Kidney capillary endothelial cell (primary cell): ENCODE measurements at places on chromosomes 13 and 19.
A peak's percentile ranks its signal among the peaks of the same experiment; 100 is the strongest.

DNA sequence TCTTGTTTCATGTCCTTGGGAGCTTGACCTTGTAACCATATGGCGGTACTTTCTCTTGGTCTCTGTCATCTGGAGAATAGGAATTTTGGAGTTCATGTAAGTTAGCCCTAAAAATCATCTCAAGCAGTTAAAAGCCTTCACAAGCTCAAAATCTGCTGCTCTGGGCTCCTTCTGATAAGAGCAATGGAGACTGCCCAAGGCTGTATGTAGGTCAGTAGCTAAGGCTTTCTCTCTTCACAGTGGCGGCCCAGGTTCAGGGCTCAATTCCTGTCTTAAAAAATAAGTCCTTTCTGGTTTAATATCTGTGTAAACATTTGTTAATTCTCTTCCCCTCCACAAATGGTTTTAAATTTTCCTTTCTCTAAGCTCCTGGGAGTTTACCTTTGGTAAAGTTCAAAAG is 45.3 kb upstream of the ANKRD10 start:
- no peak for DNase-seq

DNA sequence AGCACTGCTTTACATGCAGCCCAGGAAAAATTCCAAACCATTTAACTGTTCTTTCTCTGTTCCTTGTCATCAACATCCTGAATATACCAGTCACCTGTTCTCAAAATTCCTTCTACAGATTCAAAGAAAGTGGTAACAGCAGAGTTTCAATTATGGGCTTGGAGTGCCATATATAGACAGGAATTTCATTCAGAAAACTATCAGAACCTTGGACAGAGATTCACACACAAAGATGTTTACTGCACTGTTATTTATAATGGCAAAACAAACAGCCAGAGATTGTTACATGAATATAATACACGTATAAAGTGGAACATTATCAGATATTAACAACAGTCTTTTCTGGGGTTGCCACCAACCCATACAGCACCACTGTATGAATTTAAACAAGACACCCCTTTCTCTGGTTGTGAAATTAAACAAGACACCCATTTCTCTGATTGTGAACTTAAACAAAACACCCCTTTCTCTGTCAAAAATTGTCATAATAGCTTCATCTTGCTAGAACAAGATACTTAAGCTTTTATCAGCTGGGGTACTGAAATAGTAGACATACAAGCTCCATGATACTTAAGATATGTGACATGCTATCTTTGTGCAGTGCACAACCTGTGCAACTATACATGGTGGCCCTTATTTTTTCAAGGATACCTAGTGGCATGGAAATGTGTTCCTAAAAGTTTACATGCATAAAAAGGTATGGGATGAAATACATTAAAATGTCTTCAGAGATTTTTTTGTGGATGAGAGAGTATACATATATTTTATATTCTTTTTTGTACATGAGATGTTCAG is 12.6 kb downstream of the CACNA1A start:
- DNase-seq = no peak

DNA sequence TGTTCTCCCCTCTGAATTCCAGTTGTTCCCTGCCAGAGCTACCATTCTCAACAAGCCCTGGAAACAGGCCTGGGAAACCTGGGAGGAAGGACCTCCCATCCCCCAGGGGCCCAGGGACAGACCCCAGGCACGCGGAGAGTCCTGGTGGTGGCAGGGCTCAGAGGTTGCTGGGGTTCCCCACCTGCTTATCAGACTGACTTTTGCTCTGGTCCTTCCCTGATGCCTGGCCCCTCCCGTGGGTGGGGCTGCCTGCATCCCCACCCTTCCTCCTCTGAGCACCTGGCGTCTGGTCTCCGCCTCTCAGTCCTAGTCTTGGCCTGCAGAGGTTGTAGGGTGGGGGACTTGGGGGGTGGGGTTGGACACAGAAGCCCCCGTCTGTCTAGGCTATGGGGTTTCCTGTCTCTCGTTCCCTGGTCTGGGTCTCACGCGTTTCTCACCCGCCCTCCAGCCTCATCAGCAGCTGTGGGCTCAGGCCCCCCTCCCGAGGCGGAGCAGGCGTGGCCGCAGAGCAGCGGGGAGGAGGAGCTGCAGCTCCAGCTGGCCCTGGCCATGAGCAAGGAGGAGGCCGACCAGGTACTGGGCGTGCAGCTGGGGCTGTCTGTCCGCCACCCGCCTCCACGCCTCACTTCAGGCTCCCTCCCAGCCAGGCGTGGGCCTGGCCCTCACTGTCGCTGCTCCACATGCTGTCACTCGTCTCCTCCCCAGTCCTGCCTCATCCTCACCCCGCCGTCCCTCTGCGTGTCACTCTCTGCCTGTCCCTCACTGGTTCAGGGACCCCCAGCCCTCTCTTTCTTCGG is 13.6 kb downstream of the EPN1 start:
- no peak for DNase-seq

DNA sequence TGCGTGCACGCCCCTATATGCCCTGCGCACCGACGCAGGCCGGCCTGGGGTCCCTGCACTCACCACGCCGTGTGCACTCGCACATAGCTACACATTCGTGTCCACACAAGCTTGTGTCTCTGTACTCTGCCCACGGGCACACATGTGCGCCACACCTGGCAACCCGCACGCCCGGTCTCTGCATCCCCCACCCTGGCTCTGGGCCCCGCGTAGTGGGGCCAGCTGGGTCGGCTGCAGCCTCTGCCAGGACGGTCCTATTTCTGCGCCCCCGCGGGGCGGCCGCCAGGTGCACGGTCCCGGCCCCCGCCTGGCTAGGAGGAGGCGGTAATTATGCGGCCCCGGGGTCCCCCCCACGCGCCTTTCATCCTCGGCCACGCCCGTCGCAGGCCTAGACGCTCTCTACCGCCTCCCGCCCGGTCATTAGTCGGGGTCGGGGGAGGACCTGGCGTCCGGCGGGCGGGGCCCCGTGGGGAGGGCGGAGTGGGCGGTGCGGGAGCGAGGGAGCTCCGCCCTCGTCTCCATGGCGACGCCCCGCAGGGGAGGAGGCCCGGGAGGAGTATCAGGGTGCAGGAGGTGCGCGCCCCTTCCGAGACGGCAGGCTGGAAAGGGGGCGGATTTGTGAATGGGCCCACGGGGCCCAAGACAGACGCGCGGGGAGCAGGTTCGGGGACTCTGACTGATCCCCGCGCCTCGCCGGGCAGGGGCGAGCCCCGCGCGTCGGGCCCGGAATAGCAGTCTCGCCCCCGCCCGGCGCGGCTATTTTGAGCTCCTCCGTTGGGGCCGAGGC is 2.8 kb upstream of the CIRBP start:
- DNase-seq = peak; percentile 89

DNA sequence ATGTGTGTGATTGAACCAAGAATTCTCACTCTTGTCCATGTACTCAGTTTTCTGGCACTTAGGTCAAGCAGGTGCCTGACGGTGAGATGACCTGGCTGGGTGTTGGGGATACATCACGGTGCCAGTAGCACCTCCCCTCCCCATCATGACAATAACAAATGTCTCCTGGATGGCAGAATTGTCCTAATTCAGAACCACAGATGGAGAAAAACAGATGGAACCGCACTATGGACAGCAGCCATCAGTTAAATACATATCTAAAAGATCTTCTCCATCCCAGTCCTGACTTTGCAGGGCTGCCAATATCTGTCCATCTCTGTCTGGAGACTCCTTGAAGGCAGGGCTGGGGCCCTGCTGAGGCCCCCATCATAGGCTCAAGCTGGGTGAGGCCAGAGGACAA is 126.9 kb downstream of the PTPRS start:
- no peak for DNase-seq

GRCh38 chr13:68897331-68897928 is 1210.2 kb upstream of the ATXN8OS start:
- DNase-seq = no peak

- no peak for DNase-seq
These were observed 7.6 kb downstream of the GGACT start for GRCh38 chr13:100581030-100581429.

- DNase-seq = no peak
These were observed 34.3 kb upstream of the DGKH start for GRCh38 chr13:42014119-42014518.

DNA sequence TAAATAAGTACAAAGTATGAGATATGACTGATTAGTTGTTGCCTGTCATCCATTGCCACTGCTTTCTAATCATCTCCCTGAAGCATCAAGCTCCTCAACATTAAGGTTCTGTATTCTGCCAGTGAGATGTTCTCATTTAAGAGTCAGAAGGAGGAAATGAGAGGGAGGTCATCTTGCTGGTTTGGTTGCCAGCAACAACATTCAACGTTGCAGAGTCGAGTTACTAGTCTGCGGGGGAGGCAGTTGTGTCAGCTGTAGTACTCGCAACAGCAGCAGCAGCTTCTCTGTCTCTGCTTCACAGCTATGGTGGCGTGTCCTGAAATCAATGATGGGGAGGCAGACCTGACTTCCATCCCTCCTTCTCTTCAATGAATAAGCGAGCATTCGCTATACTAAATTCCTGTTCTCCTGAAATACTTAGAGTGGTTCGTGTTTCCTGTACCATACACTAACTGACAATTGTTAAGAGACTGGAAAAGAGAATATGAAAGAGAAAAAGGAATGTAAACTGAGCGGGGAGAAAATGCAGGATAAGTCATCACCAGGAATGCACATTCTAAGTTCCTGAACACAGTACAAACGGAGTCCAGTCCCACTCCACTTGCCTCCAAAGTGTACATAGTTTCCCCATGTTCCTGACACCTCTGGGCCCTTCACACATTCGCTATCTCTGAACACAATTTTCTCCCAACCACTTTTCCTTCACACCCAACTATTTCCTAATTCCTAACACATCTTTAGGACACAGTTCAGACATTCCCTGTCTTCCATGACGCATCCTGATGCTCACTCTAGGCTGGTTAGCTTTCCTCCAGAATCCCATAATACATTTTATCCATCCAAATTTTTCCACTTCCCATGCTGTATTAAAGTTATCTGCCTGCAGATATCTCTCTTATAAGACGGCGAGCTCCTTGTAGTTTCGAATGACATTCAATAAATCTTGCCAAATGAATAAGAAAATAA is 263.0 kb downstream of the KLF12 start:
- no peak for DNase-seq

DNA sequence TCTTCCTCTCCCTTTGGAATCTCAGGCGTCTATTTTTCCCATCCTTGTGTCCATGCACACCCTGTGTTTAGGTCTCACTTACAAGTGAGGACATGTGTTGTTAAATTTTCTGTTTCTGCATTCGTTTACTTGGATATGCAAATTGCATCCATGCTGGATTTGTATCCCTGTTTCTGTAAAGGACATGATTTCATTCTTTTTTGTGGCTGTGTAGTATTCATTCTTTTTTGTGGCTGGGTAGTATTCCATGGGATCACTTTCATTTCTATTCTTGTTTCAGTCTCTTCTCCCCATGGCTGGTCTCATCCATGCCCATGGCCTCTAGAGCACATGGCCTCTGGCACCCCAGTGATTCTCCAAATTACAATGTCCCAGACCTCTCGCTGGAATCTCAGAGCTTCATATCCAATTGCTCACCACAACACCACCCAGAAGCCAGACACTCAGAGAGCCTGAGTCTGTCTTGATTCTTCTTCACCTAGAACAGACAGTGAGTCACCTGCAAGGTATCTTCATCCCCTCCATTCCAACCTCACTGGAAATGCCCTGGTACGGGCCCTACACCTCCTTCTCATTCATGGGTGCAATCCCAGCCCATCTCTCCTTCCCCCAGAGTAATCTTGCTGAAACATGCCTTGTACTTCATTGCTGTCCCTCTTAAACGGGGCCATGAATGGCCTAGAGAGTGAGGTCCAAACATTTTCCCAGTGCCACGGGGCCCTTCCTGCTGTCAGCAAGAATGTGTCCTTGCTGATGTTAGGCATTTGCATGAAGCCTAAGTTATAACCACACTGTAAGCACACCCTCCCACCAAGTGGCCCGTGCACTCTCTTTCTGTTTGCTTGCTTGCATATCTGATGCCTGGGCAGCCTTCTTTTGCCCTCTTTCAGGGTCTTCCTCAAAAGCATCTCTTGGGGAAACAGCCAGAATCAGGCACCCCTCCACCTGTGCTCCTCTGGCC is 476.2 kb upstream of the TSHZ3 start:
- no peak for DNase-seq

DNA sequence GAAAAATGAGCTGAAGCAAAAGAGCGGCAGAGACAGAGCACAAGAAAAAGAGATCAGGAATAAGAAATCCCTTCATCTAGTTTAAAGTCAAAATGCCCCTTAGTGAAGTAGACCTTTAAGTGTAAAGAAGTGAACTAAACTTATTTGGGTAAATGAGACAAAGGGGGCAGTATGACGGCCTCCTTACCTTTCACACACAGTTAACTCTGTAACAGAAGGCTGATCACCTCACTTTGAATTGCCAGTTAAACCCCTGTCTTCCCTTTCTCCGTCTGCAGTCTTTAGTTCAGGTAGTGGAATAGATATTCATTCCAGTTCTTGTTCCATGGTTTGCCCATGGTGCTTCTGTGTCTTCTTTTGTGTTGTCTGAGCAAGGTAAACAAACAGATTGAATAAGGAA is 1029.8 kb downstream of the DIAPH3 start:
- no peak for DNase-seq

GRCh38 chr13:109862627-109863026 is 76.2 kb upstream of the IRS2 start:
- no peak for DNase-seq

DNA sequence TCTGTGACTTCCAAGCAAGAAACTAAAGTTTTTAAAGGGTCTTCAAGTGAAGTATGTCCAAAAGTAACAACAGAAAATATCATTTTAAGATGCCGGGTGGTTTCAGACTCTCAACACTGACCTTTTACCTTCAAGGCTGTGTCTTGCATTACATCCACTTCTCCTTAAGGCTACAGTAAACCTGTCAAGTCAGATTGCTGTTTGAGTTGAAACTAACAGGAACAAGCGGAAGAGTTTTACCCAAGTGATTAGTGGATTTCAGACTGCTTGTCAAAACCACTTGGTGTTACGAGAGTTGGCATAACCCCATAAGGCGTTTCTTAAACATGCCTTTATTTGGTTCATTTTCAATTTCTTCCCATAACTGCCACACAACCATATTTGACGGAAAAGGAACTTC is 283.1 kb downstream of the DCT start:
- DNase-seq = no peak

DNA sequence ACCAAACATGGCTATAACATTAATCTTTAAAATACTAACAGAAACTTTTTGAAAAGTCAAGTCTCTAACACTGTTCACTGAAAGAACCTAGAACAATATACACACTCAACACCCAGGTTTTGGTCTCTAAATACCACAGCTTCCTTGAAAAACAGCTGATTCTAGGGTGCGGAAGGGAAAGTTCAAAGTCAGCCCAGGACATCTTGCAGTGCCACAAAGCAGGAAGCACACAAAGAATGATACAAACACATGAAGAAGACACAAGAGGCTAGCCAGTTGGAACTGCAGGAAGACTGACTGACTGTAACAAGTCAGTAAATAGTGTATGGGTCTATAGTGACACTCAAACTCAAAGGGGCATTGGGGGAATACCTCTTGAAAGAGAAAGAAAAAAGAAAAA is 4.6 kb downstream of the DEDD2 start:
- no peak for DNase-seq

- DNase-seq = no peak
These were observed 6.4 kb upstream of the DIRAS1 start for GRCh38 chr19:2727640-2727944.
